ENCODE measurements at places on chromosomes 12 and 14.

DNA sequence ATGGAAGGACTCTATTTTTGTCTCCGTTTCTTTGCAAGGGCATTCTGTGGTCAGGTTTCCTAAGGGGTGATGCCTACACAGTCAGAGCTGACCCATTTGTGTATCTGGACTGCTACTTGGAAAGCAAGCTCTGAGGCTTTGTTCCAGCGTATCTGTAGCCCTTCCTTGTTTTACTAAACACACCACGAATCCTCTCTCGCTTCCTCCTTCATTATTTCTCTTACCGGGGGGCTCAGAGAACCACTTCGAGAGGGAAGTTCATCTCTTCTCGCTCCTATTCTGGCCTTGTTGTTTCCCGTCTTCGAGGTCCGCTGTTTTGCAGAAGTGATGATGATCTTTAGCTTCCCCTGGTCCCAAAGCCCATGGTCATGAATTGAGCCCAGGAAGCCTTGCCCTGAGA is 164.7 kb downstream of the SSPN start:
- no peak for DNase-seq

GRCh38 chr14:23763394-23763793 is 127.2 kb downstream of the DHRS2 start:
- DNase-seq: no peak

DNA sequence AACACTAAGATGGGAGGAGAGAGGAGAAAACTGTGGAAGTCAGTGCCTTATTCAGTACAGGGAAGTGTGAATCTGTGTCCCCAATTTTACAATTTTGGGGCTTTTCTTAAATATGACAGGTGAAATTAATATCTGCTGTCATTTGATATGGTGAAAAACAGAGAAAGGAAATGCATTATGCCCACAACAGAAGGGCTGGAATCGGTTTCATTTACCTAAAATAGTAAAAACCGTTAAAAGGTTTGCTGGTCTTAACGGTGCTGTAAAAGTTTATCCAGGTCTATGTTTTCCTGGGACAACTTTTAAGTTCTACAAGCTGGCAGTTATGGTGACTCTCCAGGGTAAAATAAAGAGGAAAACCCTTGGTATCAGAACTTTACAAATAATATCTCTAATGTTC is 310.8 kb downstream of the FUT8 start:
- DNase-seq: no peak

DNA sequence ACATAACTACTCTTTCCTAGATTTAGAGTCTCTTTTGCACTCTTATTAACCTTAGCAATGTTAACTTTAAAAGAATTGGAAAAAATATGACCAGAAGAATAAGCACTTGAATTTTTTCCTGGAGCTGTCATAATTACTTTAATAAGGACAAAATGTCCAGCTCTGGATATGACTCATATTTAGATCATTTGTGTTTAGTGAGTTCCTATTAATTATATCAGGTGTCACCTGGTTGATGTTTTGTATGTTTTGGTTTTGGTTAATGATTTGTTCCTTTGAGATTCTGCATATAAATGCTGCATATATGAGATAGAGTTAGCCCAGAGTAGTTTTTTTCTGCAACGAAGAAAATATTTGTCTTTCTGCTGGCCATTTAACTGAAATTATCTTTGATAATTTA is 5.1 kb downstream of the CLECL1 start:
- DNase-seq: no peak

GRCh38 chr12:97921979-97922722 is 459.5 kb downstream of the RMST start:
- DNase-seq: no peak

DNA sequence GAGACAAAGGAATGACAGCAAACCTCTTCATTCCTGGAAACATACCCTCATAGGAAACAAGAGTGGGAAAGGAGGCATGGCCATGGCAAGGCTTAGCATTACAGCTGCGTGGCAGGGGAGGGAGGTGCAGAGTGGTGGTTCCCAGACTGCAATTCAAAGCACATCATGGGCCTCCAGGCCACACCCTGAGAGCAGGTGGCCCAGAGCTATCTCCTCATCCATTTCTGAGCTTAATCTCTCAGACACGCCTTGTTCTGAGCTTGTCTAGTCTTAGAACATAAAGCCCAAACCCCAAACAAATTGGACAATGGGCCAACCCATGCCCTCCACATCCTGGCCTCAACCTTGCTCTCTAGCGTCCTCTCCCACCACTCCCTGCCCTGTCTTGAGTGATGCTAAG is 5.9 kb upstream of the KRT3 start:
- DNase-seq: no peak

- DNase-seq: no peak
Measured at GRCh38 chr12:2834581-2835491, at the start of gene NRIP2. TSS of gene NRIP2 (minus strand) at chr12:2835035. CDS start at chr12:2834983, 52 bp downstream.

DNA sequence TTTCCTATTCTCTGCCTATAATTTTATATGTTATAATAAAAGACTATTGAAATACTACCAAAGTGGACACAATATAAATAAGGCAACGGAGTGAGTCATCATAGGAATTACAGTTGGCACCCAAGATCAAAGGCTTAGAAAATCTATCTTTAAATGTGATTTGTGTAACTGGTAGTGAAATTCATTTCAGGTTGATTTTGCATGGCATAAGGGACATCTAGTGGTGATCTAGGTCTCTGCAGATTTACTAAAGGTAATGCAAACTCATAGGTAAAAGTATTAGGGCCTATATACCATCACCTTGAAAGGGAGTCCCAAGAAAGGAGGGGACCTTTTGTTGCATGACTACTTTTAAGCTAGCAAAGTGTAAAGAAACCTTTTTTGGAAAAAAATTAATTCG is 527.2 kb downstream of the NRXN3 start:
- no peak for DNase-seq

DNA sequence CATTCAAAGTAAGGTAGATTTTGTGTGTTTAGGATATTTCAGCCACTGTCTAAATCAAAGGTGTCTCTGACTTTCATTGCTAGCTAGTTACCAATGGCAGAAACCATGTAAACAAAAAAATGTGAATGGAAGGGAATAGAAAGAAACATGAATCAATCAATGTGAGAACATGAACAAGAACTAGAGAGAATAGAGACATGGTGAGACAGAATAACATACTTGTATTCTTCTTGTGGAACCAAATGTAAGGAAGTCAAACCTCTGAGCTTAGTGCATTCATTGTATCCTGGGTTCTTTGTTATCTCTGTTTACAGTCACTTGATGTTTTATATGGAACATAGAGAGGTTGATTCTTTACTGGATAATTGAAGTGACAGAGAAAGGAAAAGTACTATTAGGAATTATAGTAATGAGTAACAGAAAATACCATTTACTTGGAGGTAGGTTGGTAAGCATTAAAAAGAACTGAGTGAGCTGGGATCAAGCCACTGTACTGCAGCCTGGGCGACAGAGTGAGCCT is 2.6 kb upstream of the WNK1 start:
- DNase-seq: no peak

DNA sequence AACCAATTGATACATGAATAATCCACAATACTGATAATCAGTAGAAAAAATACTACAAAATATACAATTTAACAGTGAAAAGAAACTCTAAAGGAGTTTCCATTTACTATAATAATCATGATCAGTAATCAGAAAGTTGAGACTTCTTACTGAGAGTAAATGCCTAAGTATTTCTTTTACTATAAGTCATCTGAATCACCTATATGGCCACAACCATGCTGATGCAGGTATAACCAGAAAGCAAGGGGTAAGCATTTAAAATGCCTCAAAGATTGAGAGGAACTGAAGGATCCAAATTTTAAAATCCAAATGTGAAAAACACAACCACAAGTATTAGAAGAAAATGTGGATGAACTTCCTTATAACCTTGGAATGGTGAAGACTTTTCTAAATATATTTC is 23.4 kb downstream of the CDK17 start:
- no peak for DNase-seq

GRCh38 chr12:122452701-122453285 is 30.3 kb upstream of the CLIP1 start:
- DNase-seq: no peak

DNA sequence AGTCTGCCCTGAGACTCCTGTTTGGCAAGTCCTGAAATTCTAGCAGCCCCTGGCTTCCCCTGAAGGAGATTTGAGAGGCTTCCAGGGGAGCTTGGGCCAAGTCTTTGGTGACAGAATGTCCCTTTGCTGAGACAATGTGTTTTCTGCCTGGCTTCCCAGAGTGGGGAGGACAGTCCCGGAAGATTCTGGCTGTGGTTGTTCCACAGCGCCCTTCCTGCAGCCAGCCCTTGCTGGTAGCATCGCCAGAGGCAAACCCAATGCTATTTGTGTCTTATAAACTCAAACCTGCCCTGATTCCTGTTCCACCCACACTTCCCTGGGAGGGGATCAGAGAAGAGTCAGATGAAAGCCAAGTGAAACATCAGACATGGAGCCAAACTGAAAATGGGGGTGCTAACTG is 56.4 kb upstream of the OAS1 start:
- no peak for DNase-seq

DNA sequence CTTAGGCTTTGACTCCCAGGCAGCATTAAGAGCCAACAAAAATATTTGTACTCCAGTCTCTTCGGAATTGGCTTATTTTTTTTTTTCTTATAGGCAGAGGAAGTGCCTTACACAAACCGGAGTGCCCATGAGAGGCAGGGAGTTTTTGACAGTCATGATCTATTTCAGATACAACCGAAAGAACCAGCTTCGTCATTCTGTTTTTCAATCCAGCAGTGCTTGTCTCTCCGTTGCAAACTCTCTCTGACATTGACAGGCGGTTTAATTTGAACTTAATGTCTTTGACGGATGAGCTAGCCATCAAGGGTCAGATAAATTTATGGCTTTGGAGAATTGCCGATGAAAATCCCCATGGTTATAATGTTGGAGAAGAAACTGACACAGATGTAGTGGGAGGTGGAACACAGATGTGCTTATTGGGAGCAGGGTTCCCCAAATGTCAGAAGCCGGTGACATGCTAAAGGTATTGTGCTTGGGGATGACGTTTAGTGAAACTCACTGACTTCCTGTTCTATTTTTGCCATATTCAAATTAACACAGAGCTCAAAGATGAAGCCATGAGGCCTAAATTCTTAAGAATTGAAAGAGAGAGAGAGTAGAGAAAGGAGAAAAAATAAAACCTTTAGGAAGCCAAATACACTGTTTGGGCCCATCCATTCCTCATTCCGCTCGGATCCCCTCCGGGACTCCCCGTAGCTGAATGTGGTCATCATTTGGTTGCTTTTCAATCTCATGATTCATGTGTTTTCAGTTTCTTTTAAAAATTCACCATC is 59.7 kb downstream of the PLXNC1 start:
- peak; percentile 15 for DNase-seq

GRCh38 chr14:31010935-31011334 is 14.5 kb upstream of the AP4S1 start:
- DNase-seq: no peak

DNA sequence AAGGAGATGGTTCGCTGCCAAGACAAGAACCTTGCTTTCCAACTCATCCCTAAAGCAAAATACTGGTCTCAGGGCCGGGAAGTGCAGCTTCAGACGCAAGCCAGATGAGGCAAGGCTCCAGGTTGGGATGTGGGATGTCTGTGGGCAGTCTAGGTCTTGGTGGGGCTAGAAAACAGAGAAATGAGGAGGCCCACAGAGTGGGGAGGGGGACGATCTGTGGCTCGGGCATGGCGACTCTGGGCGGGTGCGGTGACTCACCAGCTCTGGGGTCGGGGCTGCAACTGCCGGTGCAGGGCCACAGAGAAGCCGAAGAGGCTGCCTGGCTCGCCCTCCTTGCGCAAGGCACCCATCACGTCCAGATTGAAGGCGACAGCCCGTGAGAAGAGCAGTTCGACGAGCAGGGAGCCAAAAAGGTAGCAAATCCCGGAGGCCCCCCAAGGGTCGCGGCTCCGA is 459 bp downstream of the ITGA7 start:
- DNase-seq: no peak

DNA sequence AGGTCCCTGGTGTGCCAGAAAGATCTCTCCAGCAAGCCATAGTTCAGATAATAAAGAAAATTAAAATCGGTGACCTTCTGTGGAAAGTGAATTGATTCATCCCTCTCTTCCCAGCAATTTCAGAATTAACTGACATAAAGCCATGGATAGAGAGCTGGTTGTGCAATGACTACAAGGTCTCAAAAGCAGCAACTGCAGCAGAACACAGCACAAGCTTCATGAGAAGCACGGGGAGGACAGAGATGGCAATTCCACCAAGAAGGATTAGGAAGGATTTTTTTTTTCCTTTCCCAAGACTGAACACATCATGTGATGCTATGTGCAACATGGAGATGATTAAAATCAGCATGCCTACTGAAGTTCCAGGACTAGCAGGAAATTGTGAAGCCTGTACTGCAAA is 154.9 kb upstream of the PLEKHG7 start:
- DNase-seq: no peak

GRCh38 chr14:33799705-33800570 is 150.9 kb downstream of the EGLN3 start:
- DNase-seq: no peak

DNA sequence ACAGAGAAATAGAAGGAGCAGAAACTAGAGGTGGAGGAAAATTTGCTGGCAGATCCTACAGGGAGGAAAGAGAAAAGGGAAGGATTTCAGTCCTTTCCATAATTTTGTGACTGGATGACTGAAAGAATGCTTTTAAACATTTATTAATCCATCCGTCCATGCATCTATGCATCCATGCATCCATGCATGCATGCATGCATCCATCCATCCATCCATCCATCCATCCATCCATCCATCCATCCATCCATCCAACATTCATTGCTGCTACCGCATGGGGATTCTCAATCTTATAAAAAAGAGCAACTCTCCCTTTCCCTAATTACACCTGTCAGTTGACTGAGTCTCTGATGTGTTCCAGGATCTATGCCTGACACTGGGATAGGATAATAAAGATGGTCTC is 55.7 kb upstream of the NR2C1 start:
- no peak for DNase-seq

DNA sequence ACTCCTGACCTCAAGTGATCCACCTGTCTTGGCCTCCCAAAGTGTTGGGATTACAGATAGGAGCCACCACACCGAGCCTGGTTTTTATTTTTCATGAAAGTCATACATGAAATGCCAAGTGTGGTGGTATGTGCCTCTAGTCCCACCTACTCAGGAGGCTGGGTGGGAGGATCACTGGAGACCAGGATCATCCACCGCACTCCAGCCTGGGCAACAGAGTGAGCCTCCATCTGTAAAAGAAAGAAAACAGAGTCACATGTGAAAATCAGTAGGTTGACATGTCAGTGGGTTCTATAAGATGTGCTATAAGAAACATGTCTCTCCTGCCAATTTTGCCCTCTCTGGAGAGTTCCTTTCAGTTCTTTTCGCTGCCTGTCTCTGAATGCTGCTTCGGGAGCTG is 28.2 kb downstream of the ANKRD9 start:
- no peak for DNase-seq

GRCh38 chr12:66851134-66851533 is 172.3 kb upstream of the GRIP1 start:
- DNase-seq: no peak

- DNase-seq: no peak
Measured at GRCh38 chr12:4241592-4241991, 32.0 kb upstream of the CCND2 start.

Measured in activated T-helper 9 cell treated with anti-CD3 and anti-CD28 coated beads, Interleukin-2, amount 50 U/mL, for 16 hours (primary cell).